ENCODE measurements at places on chromosomes 13 and 19.

DNA sequence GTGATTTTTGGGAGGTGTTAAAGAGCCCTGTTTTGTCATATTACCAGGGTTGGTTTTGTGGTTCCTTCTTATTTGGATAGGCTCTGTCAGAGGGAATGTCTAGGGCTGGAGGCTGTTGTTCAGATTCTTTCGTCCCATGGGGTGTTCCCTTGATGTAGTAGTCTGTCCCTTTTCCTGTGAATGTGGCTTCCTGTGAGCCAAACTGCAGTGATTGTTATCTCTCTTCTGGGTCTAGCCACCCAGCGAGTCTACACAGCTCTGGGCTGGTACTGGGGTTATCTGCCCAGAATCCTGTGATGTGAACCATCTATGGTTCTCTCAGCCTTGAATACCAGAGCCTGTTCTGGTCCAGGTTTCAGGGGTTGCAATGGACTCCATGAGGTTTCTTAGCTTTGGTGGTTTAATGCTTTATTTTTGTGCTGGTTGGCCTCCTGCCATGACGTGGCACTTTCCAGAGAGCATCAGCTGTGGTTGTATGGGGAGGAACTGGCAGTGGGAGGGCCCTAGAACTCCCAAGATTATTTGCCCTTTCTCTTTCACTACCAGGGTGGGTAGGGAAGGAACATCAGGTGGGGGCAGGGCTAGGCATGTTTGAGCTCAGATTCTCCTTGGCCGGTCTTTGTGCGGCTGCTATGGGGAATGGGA, 78.8 kb downstream of the SPRY2 start:
- DNase-seq = no peak

- DNase-seq = no peak
These were observed 46.5 kb upstream of the TFDP1 start for GRCh38 chr13:113537909-113538688.

DNA sequence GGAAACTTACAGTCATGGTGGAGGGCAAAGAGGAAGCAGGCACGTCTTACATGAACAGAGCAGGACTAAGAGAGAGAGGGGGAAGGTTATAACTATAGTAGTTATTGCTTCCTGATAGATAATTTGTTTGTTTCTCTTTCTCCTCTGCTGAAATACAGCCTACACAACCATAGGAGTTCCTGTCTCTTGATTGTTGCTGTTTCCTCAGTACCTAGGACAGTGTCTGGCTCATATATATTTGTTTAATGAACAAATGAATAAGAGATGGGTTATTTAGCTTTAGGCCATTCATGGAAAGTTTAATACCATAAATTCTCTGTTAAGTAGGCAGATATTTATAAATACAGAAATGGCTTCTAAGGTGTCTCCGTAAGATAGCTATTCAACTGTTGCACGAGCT, 95.2 kb downstream of the PCCA start:
- DNase-seq = no peak

DNA sequence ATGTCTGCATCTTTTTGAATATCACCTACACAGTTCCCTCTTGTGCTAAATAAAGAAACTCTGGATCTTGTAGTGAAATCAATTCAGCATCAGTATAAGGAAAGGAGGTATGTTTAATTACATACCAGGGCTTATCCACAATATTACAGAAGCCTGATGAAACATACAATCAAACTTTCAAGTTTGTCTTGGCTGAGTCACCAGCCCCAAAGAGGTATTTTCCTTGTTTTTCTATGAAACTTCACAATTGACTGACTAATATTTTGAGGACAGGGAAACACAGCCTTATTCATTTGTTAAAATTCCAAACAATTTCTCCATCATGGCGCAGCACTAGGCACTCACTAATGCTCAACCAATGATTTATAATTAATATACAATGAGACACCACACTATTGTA, 952.4 kb downstream of the PCDH17 start:
- no peak for DNase-seq

DNA sequence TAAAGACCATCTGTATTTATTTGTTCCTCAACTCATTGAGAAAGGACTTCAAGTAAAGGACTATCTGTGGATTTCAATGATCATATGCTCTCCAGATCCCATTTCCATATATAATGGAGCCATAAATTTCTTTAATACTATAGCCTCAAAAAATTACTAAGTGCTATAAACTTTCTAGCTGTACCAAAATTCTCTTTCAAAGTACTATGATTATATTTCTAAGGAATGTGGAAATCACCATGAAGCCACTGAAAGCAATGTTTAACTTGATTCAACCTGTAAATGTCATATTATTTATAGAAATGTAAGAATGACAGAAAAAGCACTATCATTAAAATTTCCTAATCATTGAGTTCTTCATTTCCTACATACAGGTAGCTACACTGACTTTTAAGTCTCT, 20.7 kb downstream of the TBC1D4 start:
- DNase-seq = no peak

- no peak for DNase-seq
These were observed 21.6 kb downstream of the SAE1 start for GRCh38 chr19:47152205-47152604.

- DNase-seq = no peak
These were observed 735 bp upstream of the FLT1 start for GRCh38 chr13:28495538-28496187.

GRCh38 chr13:113650275-113650674, 7.7 kb downstream of the ATP4B start:
- DNase-seq = no peak

DNA sequence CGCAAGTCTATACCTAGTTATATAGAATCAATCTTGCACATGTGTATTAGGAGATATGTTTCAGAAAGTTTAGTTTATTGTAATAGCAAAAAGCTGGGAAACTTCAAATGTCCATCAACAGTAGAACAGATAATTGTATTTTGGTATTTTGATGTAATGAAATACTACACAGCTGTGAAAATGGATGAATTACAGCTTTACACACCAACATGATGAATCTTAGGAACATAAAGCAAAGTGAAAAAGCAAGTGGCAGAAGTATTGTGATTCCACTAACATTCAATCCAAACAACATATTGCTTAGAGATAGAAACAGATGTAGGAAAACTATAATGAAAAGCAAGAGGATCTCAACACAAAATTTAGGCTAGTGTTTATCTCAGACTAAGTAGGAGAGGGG, 72.5 kb downstream of the RUBCNL start:
- DNase-seq = no peak

DNA sequence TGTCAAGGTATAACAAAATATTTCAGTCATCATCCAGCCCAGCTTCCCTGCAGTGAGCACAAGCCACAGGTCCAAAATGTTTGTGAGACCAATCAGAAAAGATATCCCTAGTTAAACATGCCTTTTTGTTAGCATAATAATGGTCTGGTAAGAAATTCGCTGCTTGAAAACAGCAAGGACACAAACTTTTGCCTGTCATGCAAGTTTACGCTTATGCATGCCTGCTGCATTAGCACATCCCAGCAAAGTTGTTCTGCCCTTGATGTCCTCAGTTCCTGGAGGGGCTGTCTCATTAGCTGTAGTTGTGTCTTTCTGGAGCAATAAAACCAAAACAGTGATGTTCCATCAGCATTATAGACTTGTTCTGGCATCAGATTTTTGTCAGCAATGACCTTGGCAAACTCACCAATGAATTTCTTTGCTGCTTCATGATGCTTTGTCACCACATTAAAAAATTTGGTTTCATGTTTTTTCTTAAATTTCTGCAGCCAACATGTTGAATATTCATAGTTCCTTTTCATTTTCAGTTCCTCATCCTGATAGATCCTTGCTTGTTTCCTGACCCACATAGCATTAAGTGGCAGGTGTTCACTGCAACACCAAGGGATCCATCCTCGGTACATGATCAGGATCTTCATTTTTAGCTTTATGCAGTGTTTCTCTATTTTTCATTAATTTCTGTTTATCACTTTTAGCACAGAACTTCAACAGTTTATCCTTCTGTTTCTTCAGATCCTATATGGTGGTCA, 72.0 kb upstream of the GPR183 start:
- no peak for DNase-seq

Measured in T-helper 22 cell (primary cell).